ENCODE measurements at places on chromosomes 6 and 20.

DNA sequence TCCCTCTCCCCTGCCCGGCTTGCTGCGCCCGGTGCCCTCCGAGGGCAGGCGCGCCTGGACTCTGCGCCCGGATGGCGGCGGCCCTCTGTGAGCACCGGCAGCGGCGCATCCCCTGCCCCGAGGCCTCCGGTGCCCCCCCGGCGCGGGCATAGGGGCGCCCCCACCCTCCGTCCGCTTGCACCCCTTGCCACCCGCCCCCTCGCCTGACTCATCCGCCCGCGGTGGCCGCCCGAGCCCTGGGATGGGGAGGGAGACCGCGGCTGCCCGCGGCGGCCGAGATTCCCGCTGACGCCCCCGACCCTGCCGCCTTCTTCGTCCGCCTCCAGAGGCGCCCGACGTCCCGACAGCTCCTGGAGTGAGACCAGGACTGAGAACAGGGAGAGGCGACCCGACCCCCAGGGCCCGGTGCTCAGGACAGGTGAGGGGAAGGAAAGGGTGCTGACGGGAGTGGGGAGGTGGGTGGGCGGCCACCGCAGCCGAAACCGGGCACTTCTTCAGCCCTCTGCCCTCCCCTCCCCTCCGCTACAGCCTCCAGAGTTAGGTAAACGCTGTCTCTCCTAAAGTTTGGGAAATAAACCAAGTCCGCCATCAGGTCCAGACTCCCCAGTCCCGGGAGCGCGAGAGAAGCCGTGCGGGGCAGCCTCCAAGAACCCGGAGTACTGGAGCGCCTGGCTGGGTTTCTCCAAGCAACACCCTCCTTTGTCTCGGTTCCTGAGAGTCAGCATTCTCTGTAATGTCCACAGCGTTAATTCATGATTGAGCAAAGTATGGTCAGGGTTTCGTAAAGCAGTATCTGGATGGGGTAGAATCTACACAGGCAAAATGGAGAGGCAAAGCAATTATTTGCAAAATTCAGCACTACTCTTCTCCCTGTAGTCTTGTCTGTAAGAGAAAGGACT is 539 bp downstream of the TMEM200A start:
- DNase-seq: no peak

- DNase-seq: no peak
Measured at GRCh38 chr6:100719883-100720682, 161.0 kb downstream of the ASCC3 start.

- DNase-seq: no peak
Measured at GRCh38 chr6:103122766-103123601, 1729.5 kb downstream of the GRIK2 start.

- no peak for DNase-seq
Measured at GRCh38 chr6:142635130-142635529, 309.8 kb downstream of the HIVEP2 start.

All from stimulated activated CD4-positive, alpha-beta T cell treated with anti-CD3 and anti-CD28 coated beads, Interleukin-1b, Interleukin-23, amount 100 ng/mL, for 1 hour (primary cell).